ENCODE measurements at places on chromosomes 3 and 15.
A peak's percentile ranks its signal among the peaks of the same experiment; 100 is the strongest.

DNA sequence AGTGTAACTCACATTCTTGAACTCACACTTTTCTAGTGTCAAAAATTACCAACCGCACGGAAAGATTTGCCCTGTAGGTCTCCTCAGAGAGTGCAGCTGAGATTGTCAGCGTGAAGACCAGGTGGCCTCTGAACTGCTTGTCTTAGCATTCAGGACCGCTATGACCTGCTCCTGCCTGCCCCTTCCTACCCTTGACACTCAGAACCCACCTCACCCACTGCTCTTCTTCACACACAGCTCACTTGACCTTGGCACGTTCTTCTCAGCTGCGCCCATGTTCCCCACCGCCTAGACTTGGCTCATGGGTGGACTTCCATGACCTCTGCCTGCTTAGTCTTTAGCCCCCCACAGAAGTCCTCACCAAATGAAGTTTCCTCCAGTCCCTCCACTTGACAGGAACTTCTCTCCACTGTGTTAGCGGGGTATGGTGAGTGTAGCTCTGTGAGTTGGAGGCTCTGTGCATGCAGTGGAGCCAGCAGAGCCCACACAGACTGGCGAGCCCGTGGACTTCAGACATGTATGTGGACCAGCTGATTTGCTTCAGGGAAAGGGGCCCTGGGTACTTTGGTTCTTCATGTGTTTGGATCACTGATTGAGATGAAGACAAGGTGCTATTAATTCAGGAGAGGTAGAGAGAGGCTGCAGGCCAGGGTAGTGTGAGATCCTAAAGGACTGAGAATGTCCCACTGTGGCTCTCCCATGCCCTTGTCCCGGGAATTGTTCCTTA, 221.3 kb downstream of the OPA1 start:
- DNase-seq, result no peak

GRCh38 chr3:67804089-67804488, 149.7 kb upstream of the SUCLG2 start:
- DNase-seq, result no peak

GRCh38 chr3:58585994-58586393, 8.8 kb upstream of the FAM107A start:
- DNase-seq, result no peak

DNA sequence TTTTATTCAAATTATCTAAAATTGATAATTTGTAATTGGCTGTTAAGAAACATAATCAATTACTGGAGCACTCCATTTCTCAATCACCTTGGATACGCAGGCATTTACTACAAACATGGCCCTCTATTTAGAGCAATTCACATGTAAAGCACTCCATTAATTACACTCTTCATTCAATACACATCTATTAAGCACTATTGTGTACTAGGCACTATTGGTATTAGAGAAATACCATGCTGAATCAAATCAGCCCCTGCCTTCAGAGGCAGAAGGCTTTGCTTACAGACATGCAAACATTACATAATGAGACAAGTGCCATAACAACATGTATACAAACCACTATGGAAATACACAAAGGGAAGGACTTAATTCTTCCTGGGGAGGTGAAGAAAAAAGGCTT, 69.1 kb downstream of the PEAK1 start:
- DNase-seq, result no peak

GRCh38 chr15:49242820-49243219, 72.8 kb downstream of the GALK2 start:
- peak; percentile 14 for DNase-seq

DNA sequence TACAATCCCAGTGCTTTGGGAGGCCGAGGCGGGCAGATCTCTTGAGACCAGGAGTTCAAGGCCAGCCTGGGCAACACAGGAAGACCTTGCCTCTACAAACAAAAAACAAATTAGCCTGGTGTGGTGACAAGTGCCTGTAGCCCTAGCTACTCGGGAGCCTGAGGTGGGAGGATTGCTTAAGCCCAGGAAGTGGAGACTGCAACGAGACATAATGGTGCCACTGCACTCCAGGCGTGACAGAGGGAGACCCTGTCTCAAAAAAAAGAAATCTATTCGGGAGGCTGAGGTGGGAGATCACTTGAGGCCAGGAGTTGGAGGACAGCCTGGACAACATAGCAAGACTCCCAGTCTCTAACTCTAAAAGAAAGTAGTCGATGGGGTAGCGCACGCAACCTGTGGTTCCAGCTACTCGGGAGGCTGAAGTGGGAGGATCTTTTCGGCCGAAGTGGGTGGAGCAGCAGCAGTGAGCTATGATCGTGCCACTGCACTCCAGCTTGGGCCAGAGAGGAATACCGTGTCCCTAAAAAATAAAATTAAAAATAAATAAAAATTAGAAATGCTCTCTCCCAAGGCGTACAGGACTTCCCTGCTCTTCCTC, 775 bp downstream of the C3orf33 start:
- peak; percentile 23 for DNase-seq

- DNase-seq, result peak; percentile 35
These were observed 162.4 kb upstream of the GALNT15 start for GRCh38 chr3:16012086-16012485.

GRCh38 chr3:100737334-100737733, 28.0 kb downstream of the TFG start:
- DNase-seq, result peak; percentile 37

- no peak for DNase-seq
These were observed 5.5 kb downstream of the GATA2 start for GRCh38 chr3:128487538-128487812.

- peak; percentile 12 for DNase-seq
These were observed 118.3 kb upstream of the KCNH8 start for GRCh38 chr3:19029837-19030521.

DNA sequence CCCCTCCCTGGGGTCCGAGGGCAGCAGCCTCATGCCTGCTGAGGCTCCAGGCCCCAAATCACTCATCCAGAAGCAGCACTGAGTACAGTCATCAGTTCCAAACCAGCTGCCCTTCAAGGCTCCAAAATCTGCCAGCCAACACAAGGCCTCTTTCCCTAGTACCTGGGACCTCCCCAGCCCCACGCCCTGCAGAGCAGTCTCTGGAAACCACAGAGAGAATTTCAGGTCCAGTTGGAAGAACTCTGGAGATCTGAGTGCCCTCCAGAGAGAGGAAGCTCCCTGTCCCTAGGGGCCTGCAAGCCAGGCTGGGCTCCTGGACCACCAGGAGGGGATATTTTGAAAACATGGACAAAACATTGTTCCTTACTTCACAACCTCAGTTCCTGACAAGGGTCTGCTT, 26.2 kb downstream of the TKT start:
- no peak for DNase-seq

Measured in epithelial cell of esophagus (primary cell).